Panc1 (cell line): ENCODE measurements at places on chromosomes 16 and 17.
A peak's percentile ranks its signal among the peaks of the same experiment; 100 is the strongest.

- DNase-seq: no peak
These were observed 932 bp downstream of the ZNF267 start for GRCh38 chr16:31874366-31875111.

DNA sequence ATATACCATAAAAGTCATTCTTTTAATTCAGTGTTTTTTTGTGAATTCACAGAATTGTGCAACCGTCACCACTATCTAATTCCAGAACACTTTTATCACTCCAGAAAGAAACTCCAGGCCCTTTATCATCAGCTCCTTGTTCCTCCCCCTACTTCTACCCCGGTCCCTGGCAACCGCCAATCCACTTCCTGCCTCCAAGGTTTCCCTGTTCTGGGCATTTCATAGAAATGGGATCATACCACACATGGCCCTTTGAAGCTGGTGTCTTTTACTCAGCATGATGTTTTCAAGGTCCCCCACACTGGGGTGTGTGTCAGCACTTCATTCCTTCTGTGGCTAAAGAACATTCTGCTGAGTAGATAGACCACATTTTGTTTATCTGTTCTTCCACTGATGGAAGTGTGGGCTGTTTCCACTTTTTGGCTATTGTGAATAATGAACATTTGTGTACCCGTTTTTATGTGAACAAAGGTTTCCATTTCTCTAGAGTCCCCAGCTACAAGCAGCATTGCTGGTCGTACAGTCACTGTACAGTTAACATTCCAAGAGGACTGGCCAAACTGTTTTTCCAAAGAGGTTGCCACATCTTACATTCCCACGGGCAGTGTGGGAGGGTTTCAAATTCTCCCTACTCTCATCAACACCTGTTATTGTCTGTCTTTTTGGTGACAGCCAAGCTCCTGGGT, 75.8 kb upstream of the ZNF469 start:
- DNase-seq: no peak

DNA sequence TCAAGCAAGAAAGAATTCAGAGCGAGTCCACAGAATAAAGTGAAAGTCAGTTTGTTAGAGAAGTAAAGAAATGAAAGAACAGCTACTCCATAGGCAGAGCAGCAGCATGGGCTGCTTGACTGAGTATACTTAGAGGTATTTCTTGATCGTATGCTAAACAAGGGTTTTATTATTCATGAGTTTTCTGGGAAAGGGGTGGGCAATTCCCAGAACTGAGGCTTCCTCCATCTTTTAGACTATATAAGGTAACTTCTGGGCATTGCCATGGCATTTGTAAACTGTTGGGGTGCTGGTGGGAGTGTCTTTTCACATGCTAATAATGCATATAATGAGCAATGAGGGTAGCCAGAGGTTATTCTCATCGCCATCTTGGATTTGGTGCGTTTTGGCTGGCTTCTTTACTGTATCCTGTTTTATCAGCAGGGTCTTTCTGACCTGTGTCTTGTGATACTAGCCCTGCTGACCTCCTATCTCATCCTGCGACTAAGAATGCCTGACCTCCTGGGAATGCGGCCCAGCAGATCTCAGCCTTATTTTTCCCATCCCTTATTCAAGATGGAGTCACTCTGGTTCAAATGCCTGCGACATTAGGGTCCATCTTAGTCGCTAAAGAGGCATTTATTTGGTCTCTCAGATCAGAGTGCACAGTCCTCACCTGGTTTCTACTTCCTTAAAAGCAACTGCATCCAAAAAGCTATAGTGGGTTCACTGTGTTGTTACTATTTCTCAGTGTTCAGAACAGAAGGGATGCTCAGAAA, 100.6 kb upstream of the CACNG5 start:
- DNase-seq: no peak

DNA sequence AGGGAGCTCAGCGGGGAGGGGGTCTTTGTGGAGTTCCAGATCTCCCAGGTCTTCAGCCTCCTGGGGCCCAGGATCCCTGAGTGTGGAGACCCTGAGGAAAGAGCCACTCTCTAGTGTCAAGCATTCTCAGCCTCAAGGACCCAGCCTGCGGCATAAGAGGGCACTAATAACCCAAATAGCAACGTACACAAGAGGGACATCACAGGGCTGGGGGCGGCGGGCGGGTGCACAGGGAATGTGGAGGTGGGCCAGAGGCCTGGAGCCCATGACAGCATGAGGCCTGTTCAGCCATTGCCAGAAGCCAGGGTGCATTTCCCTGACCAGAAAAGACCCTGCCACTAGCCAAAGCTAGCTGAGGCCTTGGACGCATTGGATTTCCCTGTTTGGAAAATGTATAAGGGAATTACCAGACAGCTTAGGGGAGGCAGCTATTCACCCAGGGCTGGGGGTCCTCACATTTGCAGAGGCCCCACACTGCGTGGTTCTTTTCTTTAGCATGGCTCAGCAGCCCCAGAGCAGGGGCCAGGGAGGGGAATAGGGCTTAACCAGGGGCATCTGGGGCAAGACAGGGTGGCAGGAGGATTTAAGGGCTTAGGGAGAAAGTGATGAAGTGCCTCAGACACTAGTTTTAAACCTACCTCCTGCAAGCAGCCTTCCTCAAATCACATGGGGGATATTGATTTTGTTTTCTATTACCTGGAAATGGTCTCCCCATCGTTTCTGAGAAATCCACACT, 13.5 kb upstream of the ALOX15B start:
- DNase-seq: no peak

- peak; percentile 10 for DNase-seq
These were observed 37.0 kb downstream of the STXBP4 start for GRCh38 chr17:55005520-55005919.

- DNase-seq: no peak
These were observed 18.9 kb downstream of the TMEM132E start for GRCh38 chr17:34598161-34598776.

GRCh38 chr17:19752216-19753050, 4.3 kb upstream of the ALDH3A1 start:
- DNase-seq: no peak

DNA sequence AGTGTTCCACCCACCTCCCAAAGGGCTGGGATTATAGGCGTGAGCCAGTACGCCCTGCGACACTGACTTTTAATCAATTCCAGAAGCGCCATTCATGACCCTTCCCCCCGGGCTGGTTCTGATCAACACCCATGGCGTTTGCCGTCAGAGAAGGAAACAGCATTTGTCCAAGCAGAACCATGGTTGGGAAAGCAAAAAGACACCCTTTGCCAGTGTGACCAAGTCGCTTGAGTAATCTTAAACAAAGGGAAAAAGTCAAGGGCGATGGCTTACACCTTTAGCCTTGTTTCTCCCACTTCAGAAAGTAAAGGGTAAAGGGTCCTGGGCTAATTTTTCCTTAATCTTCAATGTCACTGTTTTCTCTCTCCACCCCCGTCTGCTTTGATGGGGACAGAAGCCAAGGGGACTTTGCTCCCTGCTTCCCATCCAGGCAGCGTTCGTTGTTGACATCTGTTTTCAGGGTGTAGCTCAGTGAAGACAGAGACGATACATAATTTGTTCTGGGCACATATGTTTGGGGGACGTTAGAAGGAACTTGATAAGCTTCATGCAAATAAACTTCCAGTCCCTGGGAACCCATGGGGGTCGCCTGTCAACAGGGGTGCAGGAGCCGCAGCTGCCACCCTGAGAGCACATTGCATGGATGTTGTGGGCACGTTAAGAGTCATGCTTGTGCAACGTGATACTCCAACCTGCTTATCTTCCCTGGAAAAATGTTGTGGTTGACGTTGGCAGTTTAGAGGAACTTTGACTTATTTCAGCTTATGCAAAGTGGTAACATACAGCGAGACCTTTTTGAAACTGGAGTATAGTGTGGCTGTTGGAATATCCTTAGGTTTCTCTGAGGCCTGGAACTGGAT, 50.6 kb upstream of the TANGO6 start:
- DNase-seq: no peak

- DNase-seq: no peak
These were observed 5.6 kb upstream of the ACSF3 start for GRCh38 chr16:89087922-89088497.

GRCh38 chr16:641326-642188, at the start of gene MCRIP2:
Gene MCRIP2, plus strand, starts transcription at chr16:641828. Its CDS starts 164 bp downstream, at chr16:641992.
- no peak for DNase-seq

- DNase-seq: no peak
These were observed 13.8 kb downstream of the ENDOV start for GRCh38 chr17:80428796-80429195.

DNA sequence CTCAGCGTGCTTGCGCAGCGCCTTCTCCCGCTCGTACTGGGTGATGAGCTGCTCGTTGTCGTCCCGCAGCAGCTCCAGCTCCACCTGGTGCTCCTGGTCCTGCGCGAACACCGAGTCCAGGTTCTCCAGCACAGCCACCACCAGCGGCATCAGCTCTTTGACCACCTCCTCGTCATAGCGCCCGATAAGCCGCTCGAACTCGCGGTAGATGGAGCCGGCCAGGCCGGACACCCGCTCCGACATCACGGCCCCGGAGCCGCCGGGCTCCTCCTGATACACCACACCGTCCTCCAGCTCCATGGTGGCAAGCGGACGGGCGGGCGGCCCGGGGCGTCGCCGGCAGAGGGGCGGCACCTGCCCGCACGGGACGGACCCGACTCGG, 320 bp downstream of the SPAG9 start:
- no peak for DNase-seq

DNA sequence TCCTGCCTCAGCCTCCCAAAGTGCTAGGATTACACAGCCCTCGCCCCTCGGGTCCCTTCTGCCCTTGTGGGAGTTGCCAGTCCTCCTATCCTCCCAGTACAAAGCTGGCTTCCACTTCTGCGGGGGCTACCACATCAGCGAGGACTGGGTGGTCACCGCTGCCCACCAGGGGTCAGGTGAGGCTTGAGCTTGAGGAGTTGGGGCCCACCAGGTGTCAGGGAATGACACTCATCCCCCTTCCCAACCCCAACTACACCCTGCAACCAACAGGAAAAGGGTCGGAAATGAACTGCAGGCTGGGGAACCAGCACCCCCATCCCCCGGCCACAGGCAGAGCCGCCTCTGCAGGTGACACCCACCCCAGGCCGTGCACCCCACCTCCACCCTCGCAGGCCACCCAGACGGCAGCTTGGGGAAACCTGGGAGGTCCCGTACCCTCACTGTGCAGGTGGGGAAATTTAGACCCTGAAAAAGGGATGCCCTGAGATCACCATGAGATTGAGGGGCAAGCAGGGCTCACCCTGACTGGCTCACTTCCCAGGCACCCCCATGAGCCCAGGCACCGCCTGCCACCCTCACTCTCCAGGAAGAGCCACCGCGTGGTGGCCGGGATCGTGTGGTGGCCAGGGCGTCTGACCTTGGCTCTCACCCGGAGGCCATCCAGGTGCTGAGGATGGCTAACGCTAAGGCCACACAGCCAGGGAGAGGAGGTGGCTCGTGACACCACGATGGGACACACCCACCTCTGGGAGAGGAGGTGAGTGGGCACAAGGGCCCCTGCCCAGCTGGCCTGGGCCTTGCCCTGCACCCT, 8.0 kb downstream of the CTRB1 start:
- DNase-seq: no peak

- DNase-seq: no peak
These were observed 52.1 kb downstream of the CDH11 start for GRCh38 chr16:65069766-65070165.

DNA sequence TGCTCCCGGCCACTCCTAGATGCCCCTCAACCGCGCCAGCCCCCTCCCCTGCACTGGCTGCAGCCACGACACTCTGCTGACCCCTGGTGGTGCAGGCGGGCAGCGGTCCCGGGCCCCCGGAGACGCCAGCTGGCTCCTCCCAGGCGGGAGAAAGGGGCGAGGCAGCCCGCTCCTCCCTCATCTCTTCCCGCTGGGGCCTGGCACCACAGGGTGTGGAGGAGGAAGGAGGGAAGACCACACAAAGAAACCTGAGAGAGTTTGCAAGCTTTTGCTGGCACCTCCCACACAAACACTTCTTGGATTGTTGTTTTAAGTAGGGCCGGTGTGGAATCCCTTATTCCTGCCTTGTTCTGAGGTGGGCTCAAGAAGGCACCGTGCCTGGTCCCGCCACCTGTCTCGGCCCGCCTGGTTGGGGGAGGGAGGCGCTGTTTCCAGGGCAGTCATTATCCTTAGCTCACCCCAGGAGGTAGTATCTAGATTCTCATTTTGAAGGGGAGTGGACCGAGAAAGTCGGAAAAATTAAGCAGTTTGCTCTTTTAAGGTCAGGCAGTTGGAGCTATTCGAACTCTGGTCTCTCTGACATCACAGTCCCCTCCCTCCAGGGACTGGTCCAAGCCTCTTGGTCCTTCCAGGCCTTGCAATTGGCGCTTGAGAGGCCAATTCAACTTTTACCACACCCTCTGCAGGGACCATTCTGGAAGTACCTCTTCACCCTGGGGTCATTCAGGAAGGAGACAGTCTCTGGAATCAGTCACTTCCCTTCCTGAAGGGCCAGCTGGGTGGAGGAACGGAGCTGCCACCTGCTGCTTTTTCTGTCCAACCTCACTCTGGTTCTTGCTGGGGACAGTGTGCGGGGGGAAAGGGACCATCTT, 959 bp upstream of the ANKRD13B start:
- DNase-seq: no peak

- DNase-seq: no peak
These were observed 143.2 kb downstream of the SOCS1 start for GRCh38 chr16:11112723-11113348.

DNA sequence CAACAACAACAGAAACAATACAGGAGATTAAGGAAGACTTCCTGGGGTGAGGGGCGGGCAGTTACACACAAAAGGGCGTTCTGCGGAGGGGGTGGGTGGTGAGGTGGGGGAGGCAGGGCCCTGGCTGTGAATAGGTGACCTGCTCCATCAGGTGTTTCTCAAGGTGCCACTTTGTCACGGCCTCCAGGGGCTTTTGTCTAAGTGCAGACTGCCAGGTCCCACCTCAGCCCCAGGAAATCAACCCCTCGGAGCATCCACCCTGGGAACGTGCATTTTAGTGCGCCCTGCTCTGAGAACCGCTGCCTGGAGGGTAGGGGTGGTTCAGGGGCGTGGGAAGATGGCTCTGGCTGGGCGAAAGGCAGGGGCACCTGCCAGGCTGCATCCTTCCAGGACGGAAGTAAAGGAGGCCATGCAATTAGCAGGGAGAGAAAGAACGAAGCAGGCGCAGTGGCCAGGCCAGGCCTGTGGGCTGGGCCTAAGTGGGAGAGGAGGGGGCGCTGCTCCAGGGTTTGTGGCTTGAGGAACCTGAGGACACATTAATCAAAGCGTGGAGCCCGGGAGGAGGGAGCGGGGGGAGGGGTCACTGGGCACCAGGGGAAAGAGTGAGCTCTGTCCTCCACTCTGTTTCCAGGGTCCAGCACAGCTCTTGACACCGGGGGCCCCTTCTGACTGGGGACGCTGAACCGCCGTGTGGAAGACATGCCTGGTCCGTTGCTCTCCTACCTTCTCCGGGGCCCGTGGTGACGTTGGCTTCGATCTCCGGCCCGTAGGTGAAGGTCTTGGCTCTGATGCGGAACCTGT, 49.4 kb upstream of the CDC42EP4 start:
- DNase-seq: no peak

- no peak for DNase-seq
These were observed 12.3 kb upstream of the NLRC3 start for GRCh38 chr16:3589441-3589921.
